ENCODE measurements at places on chromosomes 6 and 20. TPM values are rescaled to one million over a fixed set of nuclear protein-coding genes. Genes with fewer than 3 reads are reported as not detected.

DNA sequence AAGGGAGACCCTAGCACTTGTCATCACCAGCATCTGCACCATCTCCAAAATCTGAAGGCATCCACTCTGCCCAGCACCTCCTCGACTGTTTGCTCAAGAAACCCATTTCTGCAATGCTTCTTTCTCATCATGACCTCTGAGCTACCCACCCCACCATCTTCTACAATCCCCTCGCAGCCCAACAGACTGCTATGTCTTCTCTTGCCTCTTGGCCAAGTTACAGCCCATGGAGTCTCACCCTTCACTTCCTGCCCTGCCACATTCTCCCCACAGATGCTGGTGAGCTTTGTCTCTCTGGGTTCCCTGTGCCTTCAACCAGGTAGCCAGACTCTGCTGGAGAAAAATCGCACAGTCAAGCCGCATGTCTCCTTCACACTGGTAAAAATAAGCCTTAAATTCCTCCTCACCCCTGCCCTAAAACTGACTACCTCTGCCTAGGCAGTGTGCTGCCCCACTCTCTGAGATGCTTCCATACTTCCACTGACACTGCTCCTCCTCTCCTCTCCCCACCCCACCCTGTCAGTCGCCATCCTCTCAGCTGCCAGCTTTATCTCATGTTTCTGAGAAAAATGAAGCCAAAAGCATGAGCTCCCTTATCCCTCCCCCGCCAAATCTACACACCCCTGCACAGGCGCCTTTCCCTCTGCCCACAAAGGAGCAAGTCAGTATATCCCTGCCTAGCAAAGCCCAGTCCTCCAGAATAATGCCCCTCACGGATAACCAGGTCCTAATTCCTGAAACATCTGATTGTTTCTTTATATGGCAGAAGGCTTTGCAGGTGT is 2.3 kb upstream of the TXNDC5 start:
- DNase-seq = no peak

DNA sequence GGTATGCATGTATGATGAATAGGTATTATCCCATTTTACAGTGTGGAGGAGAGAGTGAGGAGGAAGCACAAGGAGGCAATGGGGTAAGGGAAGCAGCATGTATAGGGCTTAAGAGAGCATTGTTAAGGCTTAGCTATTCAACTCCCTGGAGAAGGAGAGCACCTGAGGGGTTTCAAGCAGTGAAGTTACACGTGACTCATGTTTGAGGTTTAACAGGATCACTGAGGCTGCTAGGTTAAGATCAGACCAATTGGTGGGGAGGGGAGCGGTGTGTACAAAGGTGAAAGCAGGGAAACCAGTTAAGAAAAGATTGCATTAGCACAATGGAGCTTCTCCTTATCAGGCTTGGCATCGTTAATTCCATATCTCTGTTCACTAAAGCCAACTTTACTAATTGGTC is 64.4 kb upstream of the NHSL1 start:
- DNase-seq = no peak

UNC93A gene
- not detected for total RNA-seq

SNX5 gene
- total RNA-seq = 67.0 TPM

FOXS1 gene
- not detected for total RNA-seq

Measured in GM23248 (cell line).